HFFc6 (cell line): ENCODE measurements at places on chromosomes 5 and 9. TPM values are rescaled to one million over a fixed set of nuclear protein-coding genes. Genes with fewer than 3 reads are reported as not detected.
A peak's percentile ranks its signal among the peaks of the same experiment; 100 is the strongest.

The POLE3 gene
- 36.9 to 51.1 TPM (median 40.6 TPM) in 3 replicates for total RNA-seq

The BRD9 gene
- total RNA-seq, result 28.0 to 33.3 TPM (median 32.8 TPM) in 3 replicates

GRCh38 chr5:1008451-1009358, at the start of gene NKD2:
Gene NKD2 (plus strand): TSS chr5:1008802. CDS start chr5:1009058, 256 bp downstream.
- peaks cover 61% of the 10 kb centered on the region for H3K27me3 ChIP-seq
- no peak within 1 kb of the TSS for H3K27ac ChIP-seq
- no peak for DNase-seq
- H3K4me1 ChIP-seq, result no peaks in the 10 kb centered on the region
- H3K36me3 ChIP-seq, result no peaks in the 10 kb centered on the region
- H3K4me3 ChIP-seq, result no peak within 1 kb of the TSS

GRCh38 chr5:19235101-19235584, 752.9 kb downstream of the CDH18 start:
- no peak overlapping the region for H3K4me3 ChIP-seq
- no peak for DNase-seq
- no peaks in the 10 kb centered on the region for H3K36me3 ChIP-seq

DNA sequence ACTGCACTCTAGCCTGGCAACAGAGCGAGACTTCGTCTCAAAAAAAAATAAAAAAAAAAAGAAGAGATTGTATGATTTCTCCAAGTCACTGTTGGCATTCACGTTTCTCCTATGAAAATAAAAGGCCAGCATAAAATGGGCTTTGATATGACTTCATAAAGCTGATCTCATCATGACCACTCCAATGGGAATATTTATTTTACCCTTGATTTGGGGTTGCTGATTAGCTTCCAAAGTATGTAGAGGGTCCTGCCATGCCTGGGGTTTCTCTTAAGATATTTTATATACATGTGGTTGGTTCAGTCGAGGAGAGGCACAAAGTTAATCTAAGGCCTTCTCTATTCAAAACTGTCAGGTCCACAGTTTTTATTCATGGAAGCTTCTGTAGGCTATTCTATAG, 247.0 kb upstream of the TNC start:
- peaks cover 33% of the 10 kb centered on the region for H3K4me1 ChIP-seq
- no peak for DNase-seq
- peaks cover 6% of the 10 kb centered on the region; the same call in 1 of the 2 replicates for H3K36me3 ChIP-seq

DNA sequence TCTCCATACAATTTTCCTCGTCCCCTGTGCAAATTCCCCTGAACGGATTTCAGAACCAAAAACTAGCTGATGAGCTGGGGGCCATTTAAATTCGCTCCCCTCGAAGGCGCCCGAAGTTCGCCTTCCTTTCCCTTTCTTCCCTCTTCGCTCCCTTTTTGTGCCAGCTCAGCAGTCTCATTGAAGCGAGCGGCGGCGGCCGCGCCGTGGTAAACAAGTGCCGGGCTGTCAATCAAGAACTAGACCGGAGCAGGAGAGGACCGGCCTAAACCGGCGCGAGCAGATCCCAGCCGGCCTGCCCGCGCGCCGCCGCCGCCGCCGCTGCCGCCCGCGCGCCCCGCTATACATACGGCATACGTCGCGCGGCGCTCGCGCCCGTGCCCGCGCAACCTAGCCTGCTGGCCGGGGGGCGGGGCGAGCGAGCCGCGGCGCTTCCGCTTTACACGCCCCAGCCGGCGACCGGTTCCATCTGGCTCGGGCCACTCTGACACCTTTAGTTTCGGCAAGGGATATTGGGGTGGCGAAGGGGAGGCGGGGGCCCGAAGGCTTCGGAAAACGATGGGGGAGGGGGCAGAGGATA, 3.1 kb downstream of the ARRDC3 start:
- peaks cover 39% of the 10 kb centered on the region for H3K4me1 ChIP-seq
- peak overlapping the region; percentile 99 for H3K27ac ChIP-seq
- H3K4me3 ChIP-seq, result peak overlapping the region; percentile 94
